ENCODE measurements at places on chromosomes 16 and 17.

GRCh38 chr16:54443839-54444238, 157.3 kb upstream of the IRX3 start:
- DNase-seq = no peak

DNA sequence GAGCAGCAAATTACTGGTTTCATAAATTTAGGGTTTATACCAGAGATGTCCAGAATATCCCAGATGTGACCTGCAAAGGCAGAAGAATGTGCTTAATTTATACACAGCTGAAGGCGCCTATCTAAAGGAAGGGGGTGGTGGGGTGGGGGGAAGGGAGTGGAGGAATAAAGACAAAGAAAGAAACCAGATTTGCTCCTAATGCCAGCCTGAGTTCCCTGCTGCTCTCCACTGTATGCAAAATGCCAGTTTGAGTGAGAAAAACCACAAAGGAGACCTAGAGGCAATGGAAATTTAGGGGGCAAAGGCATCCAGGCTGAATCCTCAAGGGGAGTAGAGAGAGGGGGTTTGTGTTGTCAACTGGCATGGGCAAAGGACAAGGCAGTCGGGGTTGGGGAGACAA, 161.5 kb upstream of the TOX3 start:
- DNase-seq = no peak

DNA sequence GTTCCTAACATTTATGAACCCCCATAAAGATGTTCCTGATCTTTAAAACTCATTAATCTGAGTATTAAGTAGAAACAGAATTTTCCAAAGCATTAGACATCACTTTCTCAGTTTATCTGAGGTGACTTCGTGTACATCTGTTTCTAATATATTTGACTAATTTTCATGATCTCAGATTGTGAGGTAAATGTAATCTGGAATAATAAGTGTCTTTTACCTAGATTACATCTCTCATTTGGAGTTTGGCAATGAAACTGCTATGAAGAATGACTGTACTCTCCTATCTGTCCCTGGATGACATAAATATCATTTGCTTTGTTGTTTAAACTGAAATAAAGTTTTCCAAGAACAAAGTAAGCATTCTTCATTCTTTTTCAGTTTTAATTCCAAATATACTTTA, 55.3 kb downstream of the GDPD1 start:
- DNase-seq = no peak

GRCh38 chr16:4893103-4893862, 43.7 kb downstream of the PPL start:
- DNase-seq = no peak

DNA sequence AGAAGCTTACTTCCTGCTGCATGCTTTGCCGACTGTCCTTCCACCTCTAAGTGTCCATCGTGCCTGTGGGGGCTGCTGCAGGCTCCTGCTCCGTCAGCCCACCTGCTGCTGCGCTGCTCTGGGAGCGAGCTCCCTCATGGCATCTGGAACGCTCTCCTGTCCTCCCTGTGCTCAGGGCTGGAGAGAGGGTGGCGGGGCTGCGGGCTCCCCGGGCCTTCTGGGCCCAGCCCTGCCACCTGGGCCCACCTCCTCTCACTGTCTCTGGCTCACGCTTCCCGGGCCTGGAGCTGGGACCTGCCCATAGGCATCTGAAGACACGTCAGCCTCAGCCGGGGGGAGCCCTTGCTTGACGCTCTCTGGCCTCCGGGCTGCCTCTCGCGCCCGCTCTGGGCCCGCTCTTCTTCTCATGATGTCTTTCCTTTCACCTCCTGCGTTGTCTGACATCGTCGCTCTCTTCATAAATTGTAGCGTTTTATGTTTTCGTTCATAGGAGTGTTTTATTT, 27.0 kb downstream of the NME3 start:
- no peak for DNase-seq

GRCh38 chr16:19639986-19640421, 78.0 kb downstream of the KNOP1 start:
- no peak for DNase-seq

DNA sequence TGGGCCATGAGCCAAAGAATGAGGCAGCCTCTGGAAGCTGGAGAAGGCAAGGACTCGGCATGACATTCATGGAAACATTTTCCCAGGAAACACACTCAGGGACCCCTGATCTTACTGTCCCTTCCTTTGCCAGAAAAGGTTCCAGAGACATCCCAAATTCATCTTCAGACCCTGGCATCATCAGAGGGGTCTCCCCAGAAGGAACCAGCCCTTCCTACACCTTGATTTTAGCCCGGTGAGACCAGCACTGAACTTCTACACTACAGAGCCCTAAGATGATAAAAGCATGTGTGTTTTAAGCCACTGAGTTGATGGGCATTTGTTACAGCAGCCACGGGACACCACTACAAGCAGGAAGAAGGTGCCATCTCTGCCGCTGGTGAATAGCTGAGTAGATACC, 262.3 kb downstream of the C16orf95 start:
- DNase-seq = no peak

DNA sequence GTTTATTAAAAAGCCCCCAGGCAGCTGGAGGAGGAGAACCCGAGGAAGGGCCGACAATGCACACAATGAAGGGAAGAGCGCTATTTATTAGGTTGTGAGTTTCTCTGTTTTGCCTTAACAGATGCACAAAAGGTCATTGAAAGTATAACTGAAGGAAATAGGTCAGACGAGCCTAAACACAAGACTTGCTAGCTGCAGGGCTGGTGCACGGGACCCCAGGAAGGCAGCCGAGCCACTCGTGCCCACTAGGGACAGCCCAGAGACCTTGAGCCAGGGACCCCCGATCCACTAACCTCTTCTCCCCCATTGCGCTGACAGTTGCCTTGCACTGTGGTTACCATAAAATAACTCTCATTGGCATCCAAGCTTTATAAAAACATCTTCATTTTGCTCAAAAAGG, 11.3 kb downstream of the LITAFD start:
- DNase-seq = no peak

- no peak for DNase-seq
These were observed 49.7 kb downstream of the RNF112 start for GRCh38 chr17:19460700-19461099.

DNA sequence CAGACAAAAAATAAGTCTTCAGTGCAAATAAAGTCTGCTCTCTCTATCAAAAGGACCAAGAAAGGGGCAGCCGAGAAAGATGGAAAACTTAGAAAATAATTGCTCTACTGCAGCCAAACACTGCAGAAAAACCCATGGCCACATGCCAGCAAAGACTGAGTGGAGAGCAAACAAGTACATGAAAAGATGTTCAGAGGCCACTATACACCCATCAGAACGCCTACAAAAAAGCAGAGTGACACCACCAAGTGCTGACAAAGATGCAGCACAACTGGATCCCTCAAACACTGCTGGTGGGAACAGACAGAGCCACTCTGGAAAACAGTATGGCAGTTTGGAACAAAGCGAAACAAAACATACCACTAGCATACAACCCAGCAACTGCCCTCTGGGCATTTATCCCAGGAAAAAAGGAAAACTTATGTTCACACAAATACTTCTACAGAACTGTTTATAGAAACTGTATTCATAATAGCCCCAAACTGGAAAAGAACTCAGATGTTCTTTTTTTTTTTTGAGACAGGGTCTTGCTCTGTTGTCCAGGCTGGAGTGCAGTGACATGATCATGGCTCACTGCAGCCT, 36.7 kb downstream of the KIAA0753 start:
- no peak for DNase-seq

DNA sequence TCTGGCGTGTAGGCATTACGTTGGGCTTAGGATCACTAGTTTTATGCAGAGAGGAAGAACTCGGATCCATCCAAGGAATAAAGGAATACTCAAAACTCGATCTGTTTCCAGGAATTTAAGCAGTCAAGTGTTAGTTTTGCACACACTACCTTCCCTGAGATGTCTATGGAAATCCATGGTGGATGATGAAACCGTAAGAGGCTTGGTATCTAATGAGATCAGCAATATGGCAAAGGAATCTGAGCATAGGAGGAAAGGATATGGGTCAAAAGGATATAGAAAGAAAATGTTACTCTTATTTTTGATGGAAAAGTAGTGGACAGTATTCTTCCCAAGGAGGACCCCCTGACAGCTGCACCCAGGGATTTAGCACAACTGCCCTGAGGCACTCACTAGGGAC, 59.6 kb downstream of the SMG6 start:
- DNase-seq = peak; percentile 78

GRCh38 chr16:27723711-27724481, 174.0 kb downstream of the KATNIP start:
- peak; percentile 81 for DNase-seq

GRCh38 chr16:9123871-9124270, 32.4 kb downstream of the HAPSTR1 start:
- no peak for DNase-seq

DNA sequence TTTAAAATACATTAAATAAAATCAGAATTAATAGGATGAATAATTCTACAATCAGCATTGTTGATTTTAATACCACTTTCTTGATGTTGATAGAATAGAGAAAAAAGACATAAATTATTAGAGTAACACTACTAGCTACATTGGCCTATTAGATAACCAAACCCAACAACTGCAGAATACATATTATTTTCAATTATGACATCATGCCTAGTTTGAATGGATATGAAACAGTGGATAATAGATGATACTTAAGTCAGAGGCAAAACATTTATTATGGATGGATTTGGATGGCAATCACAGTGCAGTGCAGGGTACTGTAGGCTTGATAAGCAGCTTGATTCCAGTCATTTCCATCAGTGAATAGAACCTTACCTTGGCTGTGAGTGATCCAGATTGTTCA, 293.1 kb downstream of the BCAS3 start:
- no peak for DNase-seq

- DNase-seq = no peak
These were observed 936 bp upstream of the RASL10B start for GRCh38 chr17:35730400-35731005.

DNA sequence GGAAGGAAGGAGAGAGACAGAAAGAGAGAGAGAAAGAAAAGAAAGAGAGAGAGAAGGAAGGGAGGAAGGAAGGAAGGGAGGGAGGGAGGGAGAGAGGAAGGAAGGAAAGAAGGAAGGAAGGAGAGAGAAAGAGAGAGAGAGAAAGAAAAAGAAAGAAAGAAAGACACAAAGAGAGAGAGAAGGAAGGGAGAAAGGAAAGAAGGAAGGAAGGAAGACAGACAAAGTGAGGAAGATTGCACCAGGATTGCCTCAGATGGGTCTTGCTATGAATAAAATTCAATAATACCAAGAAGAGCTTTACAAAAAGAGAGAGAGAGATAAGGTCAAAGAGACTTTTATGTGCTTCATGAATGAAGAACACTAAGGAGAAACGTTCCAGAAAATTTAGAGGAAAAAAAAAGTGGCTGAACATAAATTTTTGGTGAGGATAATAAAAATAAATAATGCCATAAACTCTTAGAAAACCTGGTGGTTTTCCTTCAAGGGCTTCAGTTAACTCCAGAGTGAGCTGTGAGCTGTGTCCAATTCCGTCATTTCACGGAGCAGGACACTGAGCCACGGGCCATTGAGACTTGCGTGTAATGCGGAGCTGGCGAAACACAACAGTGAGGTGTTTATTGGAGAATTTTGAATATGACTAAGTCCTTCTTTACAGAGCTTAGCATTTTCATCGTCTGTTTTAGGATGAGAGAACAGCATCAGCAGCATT, 72.7 kb upstream of the TNRC6C start:
- no peak for DNase-seq

GRCh38 chr17:235831-236640, 54.6 kb upstream of the DOC2B start:
- DNase-seq = no peak

DNA sequence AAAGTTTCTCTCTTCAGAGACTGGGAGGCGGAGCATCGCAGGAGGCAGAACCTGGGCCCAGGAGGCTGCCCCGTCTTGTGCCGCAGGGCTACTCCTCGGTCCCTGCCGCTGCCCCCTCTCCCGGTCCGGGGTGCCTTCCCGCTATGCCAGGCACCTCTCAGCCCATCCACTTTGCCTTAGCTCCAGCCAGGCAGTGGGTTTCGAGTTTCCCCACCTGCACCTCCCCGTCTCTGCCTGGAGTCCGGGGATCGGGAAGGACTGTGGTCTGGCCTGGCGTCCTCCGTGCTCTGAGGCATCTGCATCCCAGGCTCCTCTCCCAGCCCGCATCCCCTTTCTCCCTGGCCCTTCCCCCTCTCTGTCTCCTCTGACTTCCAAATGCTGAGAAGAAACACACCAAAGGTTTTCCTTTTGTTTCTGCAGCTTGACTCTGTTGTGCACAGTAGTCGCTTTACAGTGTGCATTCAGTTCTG, 26.8 kb upstream of the PIK3R6 start:
- DNase-seq = no peak

GRCh38 chr17:37098910-37099664, 150.3 kb downstream of the AATF start:
- DNase-seq = no peak

- DNase-seq = no peak
These were observed 27.2 kb upstream of the C16orf95 start for GRCh38 chr16:87344165-87344930.

DNA sequence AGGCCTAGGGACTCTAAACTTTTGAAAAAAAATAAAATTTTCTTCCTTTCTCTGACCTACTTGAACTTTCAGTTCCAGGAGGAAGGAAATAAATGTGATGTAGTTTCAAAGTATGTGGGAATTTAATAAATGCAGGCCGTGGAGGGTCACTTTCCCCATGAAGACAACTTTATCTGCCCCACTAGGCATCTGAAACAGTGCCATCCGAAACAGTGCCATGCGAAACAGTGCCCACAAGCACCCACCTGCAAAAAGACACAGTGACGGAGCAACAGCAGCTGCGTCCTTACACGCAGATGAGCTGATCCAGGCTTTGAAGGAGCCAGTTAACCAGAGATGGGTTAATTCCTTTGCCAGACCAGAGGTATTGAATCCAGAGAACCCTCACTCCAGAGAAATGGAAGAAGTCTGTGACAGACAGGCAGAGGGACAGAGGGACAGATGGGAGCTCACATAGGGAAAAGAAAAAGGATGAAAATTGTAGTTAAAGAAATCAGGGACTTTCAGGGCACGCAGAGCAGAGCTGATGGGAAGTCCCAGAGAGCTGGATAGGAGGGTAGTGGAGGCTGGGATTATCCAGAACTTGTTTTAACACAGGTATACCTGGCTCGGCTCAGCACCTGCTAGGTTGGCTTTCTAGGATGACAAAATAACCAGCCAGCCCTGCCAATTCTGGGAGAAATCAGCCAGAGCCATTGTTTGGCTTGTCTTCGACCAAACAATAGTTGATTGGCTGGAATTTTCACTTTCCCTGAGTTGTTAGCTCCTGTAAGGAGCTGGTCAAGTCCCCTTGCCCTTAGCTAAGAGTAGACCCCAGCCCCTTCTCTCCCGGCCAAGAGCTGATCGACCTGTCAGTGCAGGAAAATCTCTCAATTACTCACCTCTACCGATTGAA, 17.1 kb upstream of the HOXB13 start:
- no peak for DNase-seq

DNA sequence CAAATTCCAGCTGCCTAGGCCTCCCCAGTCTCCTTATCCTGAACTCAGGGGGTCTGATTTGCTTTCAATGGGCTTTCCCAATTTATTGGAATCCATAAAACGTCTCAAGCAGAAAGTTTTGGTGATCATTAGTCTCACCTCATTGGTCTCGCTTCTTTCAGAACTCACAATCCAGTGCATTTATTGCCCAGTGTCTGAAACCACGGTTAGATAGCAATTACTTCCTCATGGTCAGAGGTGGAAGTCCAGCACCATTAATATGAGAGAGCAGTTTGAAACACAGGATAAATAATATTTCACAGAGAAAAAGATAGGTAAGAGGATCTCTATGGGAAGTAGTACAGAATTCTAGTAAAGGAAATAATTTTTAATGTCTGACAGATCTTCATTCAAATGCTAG, 128.7 kb downstream of the TOX3 start:
- DNase-seq = no peak

- peak; percentile 93 for DNase-seq
These were observed 146.2 kb downstream of the PARN start for GRCh38 chr16:14483819-14484385.
